ENCODE measurements at places on chromosomes 6 and 20.

- no peak for DNase-seq
These were observed 9.8 kb downstream of the RAET1E start for GRCh38 chr6:149888093-149888492.

DNA sequence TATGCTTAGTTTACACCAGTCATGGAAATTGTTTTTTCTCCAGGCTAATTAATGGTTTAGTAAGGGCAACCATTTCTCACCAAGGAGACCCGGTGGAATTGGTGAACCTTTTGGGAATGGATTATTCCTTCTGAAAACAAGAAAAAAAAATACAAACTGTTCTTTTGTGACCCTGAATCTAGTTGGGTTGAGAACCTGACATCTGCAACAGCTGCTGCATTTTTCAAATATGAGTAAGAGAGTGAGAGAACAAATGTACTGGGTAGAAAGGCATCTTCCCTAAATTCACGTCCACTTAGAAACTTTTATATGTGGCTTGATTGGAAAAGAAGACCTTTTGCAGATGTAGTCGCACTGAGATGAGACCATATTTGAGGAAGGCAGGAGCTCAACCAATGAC, 553.4 kb upstream of the EPHA7 start:
- DNase-seq = no peak

DNA sequence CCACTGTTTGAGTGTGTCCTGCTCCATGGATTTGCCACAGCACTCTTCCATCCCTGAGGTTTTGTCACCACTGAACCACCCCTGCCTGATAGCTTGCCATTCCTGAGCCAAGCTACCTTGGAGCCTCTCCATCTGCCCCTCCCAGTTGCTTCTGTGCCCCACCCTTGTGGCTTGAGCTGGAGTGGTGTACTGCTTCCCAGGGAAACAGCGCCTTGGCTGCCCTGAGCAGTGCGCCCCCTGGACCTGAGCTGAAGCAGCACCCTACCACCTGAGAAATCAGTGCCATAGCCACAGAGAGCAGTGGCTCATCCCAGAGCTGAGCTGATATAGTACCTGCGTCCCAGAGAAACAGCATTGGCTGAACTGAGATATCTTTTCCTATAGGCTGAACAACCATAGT, 40.3 kb downstream of the IL22RA2 start:
- no peak for DNase-seq

DNA sequence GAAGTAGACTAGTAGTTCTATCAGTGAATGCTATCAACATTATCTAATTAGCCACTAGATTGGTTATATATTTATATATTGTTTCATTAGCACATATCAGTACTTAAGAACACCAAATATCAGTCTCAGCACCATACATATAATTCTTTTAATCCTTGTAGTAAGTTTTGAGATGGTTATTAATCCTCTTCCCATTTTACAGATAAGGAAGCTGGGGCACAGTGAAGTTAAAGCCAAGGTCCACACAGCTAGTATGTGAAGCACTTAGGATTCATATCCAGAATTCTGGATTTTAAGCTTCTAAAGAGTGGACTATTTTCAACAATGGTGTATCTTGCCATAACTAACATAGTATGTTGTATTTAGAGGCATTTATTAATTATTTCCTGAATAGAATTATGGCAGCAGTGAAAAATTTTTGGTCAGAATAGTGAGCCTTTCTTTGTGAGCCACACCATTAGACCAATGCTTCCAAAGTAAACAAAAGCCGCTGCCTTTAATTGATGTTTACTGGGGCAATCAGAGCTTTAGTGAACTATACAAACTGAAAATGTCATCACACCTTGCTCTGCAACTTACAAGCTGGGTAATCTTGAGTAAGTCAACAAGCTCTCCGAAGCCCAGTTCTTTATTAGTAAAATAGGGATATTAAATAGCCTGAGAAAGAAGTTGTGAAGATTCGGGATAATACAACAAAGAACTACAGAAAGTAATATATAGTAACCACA, 41.9 kb upstream of the HBS1L start:
- no peak for DNase-seq

- DNase-seq = no peak
These were observed 341.5 kb downstream of the TFAP2A start for GRCh38 chr6:10073341-10073740.

DNA sequence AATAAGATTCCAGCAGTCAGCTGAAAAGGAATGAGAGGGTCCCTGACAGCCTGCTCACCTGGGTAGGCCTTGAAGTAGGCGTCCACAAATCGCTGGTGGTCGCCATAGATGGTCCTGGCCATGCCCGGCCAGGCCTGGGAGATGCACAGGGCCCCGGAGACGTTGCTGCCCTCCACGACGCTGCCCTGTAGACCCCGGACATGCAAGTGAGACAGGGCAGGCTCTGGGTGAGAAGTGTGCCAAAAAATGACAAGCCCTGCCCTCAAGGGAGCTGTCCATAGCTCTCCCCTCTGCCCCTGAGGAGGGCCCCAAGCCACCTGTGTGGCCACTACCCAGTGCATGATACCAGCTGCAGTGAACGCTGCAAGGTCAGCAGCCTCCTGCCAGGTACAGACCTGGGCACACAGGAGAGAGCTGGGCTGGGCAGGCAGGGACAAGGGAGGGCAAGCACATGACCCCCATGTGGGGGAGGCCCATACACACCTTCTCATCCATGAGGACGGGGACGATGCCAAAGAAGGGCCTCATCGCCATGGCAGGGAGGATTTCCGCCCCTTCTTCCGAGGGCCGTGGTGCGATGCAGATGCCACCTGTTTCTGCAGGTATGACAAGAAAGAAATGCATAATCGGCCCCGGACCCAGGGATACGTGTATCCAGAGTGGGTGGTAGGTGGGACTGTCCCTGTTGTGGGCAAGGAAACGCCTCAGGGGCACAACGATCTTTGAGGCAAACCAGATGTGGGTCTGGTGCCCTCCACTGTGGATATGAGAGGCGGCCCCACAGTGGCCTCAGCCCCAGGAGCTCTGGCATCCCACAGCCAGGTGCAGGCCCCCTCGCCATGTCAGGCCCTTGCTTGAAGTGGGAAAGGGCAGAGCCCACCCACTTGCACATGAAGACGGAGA, 21.2 kb upstream of the APMAP start:
- no peak for DNase-seq

- no peak for DNase-seq
These were observed 228.2 kb downstream of the CDH4 start for GRCh38 chr20:61480158-61480825.

Measured in CD4-positive, alpha-beta T cell treated with Interleukin-10 for 1 hour (primary cell).